ENCODE measurements at places on chromosomes 7 and 10.

- DNase-seq = peak; percentile 61
These were observed 50.2 kb upstream of the PODXL start for GRCh38 chr7:131606346-131607290.

DNA sequence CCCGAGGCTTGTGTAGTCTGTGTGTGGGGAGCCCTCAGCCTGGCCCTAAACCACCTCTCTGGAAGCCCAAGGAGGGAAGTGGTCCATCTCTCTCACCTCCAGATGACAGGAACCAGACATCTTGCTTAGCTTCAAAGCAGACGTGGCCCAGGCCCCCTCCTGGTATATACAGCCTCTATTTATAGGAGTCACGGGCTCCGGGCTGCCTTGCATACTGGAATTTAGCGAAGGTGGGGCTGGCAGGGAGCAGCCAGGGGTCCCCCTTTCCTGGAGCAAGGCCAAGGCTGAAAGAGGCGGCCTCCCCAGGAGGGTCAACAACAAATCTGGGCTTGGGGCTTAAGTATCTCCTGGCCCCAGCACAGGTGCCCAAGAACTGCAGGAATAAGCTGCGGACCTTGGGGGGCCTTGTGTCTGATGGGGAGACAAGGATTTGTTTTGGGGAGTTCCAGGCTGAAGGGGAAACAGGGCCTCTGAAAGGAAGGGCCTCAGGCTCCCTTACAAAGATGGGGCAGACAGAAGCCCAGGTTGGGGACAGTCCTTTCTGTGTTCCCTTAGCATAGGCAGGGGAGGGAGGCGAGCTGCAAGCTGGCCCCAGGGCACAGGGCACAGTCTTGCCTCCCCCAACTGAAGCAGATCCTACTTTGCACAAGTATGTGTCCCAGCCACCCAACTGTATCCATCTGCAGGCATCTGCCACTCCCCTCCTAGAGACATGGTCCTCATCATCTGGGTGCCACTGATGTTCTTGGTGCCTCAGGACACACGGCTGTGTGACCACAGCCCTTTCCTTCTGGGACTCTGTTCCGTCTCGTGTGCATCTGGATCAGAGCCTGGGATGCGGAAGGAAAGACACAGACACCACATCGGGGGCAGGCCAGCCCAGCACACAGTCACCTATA is 11.9 kb downstream of the ZCCHC24 start:
- no peak for DNase-seq

DNA sequence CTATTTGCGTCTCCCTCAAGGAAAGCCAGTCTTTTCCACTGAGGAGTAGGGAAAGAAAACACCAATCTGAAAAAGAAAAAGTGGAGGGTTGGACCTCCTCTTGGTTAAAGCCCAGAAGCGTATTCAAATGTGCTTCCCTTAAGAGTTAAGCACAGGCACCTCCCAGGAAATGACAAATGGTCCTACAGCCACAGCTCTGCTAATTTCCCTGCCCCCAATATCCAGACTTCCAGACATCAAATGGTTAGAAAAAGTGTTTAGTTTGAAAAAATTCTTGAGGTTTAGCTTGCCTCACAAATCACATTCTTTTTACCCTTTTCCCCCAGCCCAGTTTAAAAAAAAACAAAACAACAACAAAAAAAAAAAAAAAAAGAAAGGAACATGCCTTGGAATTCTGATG is 19.0 kb upstream of the COL1A2 start:
- no peak for DNase-seq

GRCh38 chr7:143410521-143411004 is 1.9 kb upstream of the EPHA1 start:
- peak; percentile 7 for DNase-seq

- no peak for DNase-seq
These were observed 325.5 kb downstream of the SFMBT2 start for GRCh38 chr10:7085147-7085912.

- DNase-seq = no peak
These were observed 7.8 kb downstream of the ATP6V0E2 start for GRCh38 chr7:149881328-149882247.

- peak; percentile 55 for DNase-seq
These were observed 83.0 kb upstream of the SEC61G start for GRCh38 chr7:54841772-54842697.

GRCh38 chr7:155590215-155591018 is 44.1 kb upstream of the CNPY1 start:
- peak; percentile 84 for DNase-seq

GRCh38 chr7:36303202-36304098 is 86.2 kb upstream of the ANLN start:
- peak; percentile 90 for DNase-seq

GRCh38 chr10:82942286-82943099 is 1067.5 kb downstream of the NRG3 start:
- no peak for DNase-seq

DNA sequence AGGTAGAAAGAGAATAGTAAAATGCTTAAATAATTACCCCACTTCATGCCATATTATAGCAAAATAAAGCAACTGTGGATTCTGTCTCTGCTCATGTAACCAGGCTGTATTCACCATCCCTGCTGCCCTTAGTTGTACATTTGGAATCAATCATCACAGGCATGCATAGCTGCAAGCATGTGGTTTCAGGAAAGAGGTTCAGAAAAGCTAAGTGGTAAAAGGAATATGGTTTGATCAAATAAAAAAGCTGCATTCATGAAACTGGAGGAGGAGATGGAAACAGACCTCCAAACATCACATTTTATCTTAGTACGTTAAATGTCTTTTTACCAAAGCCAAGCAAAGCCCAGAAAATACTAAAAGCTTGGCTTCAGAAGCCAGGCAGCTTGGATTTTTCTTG is 81.3 kb downstream of the ADAM22 start:
- no peak for DNase-seq

- DNase-seq = no peak
These were observed 333.8 kb downstream of the GALNT17 start for GRCh38 chr7:71465741-71466189.

DNA sequence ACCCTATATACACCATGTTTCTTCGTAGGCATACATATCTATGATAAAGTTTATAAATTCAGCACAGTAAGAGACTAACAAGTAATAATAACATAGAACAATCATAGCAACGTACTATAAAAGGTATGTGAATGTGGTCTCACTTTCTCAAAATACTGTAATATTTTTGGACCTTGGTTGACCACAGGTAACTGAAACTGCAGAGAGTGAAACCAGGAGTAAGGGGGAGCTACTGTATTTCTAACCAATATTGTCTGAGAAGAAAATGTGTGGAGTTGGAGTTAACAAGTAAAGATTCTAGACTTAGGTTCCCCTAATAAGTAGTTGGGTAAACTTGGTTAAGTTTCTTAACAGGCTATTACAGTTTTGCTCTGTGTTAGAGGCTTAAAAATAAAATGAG is 72.1 kb downstream of the GNAI1 start:
- DNase-seq = no peak

DNA sequence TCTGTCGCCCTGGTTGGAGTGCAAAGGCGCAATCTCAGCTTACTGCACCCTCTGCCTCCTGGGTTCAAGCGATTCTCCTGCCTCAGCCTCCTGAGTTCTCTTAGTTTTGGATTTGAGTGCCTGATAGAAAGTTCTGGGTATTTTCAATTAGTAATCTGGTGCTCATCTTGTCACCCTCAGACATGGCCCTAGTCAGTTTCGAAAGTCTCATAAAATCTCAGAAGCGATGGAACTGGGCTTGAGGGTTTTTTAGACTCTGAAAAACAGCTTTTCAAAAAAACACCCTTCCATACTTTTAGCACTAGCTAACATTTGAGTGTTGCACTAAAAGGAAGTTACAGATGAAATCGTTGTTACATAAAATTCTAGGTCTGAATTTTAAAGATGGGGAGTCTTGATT is 9.4 kb upstream of the PIP4K2A start:
- DNase-seq = no peak

DNA sequence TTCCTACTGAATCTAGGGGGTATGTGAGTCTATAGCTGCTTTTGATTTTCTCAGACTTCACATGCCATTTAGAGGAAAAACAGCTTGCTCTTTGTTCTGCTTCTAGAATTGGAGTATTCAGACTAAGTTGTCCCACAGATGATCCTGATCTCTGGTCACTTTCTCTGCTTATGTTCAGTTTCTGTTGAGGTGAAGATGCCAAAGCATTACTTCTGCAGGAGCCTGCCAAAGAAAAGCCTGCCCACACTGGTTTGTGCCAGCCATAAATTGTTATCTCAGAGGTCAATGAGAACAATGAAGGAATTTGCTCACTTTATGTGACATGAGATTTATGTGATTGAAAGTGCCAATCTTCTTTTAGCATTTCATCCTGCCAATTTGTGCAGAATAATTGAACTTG is 163.6 kb downstream of the CDK14 start:
- DNase-seq = no peak

DNA sequence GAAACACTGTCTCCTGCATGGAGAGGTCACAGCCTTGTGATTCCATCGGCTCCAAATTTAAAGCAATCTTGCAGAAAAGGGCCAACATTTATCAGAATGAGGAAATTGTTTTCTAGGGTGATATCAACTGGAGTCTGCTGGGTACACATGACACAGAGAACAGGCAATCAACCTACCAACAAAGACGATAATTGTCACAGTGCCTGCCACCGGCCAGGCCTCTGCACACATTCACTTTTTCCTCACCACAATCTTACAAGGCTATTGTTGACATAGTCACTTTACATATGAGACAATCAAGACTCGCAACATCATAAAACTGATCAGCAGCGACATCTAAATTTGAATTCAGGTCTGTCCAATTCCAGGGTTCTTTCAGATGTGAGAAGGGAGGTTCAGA is 189.4 kb downstream of the KCNMA1 start:
- no peak for DNase-seq

DNA sequence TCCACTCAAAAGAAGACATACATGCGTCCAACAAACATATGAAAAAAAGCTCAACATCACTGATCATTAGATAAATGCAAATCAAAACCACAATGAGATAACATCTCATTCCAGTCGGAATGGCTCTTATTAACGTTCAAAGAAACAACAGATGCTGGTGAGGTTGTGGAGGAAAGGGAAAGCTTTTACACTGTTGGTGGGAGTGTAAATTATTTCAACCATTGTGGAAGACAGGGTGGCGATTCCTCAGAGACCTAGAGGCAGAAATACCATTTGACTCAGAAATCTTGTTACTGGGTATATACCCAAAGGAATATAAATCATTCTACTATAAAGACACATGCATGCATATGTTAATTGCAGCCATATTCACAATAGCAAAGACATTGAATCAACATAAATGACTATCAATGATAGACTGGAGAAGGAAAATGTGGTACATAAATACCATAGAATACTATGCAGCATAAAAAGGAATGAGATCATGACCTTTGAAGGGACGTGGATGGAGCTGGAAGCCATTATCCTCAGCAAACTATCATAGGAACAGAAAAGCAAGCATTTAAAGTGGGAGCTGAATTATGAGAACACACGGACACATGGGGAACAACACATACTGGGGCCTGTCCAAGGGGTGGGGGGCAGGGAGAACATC is 28.4 kb downstream of the PCDH15 start:
- DNase-seq = no peak

DNA sequence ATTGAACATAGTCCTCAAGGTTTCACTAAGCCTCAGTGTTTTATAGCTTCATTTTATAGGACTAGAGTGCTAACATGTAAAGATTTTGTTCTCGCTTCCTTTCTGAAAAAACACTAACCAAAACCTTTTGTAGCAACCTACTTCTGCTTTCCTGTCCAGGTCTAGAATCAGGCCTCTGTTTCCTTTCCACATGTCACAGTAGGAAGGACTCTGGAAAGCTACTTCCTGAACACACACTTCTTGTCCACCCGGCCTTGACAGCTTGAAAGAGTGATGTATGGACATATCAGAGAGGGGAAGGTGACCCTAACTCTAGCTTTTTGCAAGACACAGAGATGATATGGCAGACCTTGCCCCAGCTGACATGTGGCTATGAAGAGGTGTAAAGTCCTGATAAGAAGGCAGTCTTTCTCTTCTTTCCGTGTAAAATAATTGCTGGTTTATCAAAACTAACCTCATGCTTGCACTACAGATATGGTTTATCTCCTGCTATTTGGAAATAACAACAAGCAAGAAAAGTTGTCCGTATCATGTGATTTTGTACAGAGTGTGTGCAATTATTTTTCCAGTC is 175.4 kb downstream of the SKAP2 start:
- DNase-seq = peak; percentile 74

DNA sequence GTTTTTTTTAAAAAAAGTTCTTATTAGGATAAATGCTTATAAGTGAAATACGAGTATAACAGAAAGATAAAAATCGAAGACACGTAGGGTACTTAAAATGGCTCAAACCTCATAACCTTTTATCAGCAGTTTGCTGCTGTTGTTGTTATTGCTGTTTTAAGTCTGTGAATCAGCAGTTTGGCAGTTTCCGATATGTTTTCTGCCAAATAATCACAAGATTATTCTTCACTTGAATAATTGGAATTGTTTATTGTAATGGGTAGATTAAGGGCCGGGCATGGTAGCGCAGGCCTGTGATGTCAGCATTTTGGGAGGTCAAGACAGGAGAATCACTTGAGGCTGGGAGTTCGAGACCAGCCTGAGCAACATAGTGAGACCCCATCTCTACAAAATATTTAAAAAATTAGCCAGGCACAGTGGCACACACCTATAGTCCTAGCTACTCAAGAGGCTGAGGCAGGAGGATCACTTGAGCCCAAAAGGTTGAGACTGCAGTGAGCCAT is 177.6 kb downstream of the VTI1A start:
- no peak for DNase-seq

DNA sequence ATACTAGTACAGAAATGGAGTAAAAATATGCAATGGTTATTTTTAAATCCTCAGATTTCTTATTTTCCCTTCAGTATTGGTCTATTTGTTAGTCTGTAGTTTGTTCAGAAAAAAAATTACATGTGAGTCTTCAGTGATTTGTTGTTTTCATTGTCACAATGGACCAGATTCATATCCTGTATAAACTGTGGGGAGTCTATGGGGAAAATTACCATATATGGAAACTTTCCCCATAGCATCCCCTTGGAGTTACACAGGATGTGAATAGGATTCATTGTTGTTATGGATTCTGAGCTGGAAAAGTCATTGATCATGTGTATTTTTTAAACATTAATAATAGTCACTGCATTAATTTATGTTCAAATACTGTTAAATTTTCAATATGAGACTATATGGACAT is 72.6 kb downstream of the ST7 start:
- no peak for DNase-seq

DNA sequence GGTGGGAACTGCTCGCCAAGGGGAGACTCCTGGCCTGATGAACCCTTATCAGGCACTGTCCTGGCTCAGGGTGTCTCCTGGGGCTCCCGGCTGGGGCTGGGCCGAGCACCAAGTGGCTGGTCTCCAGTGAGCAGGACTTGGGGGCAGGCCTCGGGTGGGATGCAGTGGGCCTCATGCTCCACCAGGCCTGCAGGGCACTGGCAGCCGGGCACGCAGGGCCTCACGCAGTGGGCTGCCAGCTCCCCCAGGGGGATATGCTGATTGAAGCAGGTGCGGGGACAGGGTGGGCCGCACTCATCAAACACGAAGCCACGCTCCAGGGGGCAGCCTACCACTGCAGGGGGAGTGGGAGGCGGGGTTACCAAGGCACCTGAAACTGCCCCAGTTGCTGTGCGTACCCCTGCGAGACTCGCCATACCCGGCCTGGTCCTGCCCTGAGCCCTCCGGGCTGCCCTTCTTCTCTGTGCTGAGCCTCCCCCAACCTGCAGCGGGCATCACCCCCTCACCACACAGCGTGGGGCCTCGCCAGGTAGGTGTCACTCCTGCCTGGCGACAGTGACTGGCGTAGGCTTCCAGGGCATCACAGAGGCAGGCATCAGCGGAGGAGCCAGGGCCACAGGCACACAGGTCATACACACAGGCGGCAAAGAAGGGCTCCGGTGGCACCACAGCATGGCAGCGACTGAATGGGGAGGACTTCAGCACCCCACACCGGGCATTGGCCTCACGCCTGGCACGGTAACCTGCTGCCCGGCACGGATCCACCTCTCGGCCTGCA is 14.5 kb downstream of the ATP6V1F start:
- no peak for DNase-seq
